NCI-H2227 treated with DMSO at 0.1 percent for 48 hours (cell line): ENCODE measurements at places on chromosomes 16 and 17.

GRCh38 chr17:67362173-67362572 lies 4.2 kb downstream of the PSMD12 start:
- no peak for DNase-seq

DNA sequence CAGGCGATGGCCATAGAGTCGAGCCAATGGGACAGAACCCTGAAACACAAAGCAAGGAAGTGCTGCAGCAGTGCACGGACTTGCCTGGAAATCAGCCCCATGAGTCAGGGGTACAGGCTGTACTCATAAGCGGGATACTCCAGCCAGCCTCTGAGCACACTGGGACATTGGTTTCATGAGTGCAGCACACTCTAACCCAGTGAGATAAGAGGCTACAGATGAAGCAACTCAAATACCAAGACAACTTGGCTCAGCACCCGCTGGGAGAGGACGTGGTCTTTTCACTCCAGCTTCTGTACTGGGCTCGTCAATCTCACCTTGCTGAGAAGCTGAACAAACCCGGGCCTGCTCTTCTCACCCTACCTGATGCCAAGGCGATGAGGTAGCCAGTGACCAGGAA lies 98.2 kb downstream of the AXIN2 start:
- DNase-seq, result no peak

- no peak for DNase-seq
Observed at GRCh38 chr17:48240122-48240521, 132.6 kb downstream of the SNX11 start.

DNA sequence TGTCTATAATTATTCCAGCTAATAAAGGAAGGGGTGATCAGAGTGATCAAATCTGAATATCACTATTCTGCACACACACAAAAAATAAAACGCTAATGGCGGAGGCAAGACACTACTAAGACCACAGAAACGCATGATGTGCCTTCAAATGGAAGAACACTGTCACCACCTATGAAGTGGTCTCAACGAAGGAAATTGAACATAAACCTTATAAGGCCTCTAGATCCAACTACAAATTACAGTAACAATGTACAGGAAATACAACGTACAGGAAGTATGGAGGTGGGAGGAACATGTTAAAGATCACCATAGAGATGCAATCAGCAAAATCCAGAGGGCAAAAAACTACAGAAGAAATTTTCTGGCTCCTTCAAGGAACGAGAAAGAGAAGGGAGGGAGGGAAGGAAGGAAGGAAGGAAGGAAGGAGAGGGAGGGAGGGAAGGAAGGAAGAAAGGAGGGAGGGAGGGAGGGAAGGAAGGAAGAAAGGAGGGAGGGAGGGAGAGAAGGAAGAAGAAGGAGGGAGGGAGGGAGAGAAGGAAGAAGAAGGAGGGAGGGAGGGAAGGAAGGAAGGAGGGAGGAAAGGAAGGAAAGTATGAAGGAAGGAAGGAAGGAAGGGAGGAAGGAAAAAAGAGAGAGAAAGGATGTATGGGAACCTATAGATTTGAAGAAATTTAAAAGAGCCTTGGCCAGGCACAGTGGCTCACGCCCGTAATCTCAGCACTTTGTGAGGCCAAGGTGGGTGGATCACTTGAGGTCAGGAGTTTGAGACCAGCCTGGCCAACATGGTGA lies 3.1 kb upstream of the SGCA start:
- no peak for DNase-seq

- no peak for DNase-seq
Observed at GRCh38 chr17:75587675-75588595, at the start of gene MYO15B. MYO15B (plus strand) TSS chr17:75587800; CDS start chr17:75588058, 258 bp downstream.

DNA sequence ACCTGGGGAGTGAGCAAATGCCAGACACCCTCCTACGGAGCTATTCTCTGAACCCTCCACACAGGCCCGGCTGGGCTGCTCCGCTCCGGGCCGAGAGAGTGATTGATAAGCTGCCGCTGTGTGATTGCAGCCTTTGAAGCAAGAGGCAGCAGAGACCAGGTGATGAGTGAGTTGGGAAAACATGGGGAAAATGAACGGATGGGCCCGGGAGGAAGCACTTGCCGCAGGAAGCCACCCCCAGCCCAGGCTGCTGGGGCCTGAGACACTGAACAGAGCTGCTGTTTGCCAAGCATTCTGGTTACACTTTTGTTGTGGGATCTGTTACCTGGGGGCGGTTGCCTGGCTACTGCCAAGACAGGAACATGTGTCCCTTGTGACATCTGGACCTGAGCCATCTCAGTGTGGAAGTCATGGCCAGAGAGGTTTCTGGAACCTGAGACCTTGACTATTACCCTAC lies 46.4 kb upstream of the KLHDC4 start:
- no peak for DNase-seq

DNA sequence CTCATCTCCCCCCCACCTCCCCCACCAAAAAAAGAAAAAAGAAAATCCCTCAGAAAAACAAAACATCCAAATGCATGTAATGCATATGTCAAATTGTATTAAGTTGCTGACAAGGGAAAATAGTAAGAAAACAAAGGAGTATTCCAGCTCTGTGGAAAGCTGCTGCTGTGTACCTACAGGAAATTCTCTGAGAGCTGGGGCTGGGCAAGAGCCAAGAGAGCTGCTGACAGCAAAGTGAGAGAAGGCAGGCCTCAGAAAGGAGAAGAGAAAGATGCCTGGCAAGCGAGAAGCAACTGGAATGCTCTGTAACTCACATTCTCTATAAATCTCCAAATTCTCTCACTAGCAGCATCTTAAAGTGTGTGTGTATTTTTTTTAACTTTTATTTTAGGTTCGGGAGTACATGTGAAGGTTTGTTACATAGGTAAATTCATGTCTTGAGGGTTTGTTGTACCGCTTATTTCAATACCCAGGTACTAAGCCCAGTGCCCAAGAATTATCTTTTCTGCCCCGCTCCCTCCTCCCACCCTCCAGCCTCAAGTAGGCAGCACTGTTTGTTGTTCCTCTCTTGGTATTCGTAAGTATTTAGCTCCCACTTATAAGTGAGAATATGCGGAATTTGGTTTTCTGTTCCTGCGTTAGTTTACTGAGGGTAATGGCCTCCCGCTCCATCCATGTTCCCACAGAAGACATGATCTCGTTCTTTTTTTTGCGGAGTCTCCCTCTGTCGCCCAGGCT lies 24.4 kb downstream of the CNTROB start:
- DNase-seq, result no peak

DNA sequence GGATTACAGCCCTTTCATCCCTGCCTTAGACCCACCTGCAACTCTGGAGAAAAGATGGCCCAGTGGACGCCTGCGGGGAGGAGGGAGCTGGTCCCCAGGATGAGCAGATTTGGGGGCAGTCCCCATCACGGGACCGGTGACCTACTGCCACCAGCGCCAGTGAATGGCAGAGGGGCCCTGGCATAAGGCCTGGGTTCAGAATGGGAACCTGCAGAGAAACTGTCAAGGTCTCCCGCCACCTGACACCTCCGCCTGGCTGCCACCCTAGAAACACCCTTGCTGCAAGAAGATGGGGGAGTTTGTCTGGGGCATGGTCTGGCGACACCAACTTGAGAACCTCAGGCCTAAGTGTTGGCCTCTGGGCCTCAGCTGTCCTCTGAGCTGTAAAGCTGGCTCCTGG lies 335.7 kb downstream of the SEC14L1 start:
- no peak for DNase-seq

DNA sequence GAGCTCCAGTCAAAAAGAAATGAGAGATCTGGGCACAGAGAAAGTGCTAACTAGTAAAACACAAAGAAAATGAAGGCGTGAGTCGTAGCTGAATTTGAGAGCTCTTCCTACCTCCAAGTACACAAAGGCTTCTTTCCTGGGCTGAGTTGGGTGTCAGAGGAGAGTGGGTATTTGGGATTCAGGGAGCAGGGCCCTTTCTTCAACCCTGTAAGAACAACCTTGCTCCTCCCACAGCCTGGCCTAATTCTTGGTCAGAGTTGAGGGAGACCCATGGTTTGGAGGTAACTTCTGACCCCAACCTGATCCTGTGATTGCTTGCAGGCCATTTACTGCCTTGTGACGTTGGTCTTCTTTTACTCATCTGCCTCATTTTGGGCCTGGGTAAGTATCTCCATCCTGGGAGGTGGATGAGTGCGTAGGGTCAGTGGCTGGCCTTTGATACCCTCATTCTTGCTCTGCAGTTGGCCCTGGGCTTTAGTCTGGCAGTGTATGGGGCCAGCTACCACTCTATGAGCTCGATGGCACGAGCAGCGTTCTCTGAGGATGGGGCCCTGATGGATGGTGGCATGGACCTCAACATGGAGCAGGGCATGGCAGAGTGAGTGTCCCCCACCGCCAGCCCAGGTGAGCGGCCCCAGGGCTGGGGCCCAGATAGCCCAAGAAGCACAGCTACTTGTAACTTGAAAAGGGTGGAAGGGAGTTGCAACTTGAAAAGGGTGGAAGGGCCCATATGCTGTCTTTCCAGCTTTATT lies 1.3 kb downstream of the TMEM208 start:
- DNase-seq, result no peak

DNA sequence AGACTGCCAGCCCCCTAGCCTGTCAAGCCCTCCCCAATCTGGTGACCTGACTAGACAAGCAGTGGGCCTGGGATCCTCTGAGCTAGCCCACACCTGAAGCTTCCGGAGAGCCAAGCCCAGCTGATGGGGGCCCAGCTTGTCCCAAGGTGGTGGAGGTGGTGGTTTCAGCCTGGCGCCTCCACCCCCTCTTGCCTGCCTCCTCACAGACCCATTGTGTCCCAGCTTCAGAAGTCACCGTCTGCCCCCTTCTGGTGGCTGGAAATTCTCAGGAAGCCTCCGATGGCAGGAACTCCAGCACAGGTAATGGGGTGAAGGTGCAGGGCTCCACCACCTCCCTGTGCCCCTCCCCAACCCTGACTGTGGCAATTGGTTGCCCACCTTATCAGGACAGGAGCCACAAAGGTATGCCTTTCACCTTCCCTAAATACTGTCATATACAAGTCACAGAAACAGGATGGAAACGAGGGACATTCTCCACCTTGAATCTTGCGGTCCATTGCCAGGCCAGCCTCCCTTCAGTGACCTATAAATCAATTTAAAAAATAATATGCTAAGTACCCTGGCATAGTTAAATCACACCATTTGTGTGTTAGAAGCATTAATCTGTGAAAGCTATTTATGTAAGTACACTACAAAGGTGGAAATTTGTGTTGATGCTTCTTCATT lies 66.0 kb upstream of the ZNF423 start:
- peak; percentile 35 for DNase-seq

DNA sequence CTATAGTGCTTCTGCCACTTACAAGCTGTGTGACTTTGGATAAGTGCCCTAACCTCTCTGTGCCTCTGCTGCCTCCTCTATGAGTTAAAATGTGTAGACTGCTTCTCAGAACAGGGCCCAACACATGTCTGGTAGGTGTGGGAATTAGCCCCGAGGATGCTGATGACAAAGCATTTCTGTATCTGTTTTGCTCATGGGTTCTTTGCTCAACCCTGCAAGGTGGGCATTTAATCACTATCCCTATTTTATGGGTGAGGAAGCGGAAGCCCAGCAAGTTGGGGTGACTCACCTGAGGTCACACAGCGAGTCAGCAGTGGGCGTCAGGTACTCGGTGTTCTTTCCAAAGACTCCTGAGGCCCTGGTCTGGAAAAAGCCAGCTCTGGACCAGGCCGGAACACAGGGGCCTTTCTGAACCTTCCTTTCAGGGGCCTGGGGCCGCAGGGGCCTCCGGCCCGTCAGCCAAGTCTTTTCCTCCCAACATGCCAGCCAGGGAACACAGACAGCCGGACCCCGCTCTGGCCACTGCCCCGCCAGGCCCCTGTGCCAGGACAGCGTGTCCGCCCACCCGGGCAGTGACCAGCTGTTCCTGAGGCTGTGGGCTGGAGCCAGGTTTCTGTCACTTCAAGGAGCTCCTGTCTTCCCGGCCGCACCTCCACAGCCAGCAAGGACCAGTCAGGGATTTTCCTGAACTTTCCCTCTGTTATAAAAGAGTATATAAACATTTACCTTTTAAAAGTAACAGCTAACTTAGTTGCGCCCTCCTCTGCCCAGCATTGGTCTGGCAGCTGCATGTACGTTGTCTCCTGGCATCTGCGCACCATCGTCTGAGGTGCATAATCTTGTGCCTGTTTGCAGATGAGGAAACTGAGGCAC lies 62.5 kb downstream of the SREBF1 start:
- no peak for DNase-seq

DNA sequence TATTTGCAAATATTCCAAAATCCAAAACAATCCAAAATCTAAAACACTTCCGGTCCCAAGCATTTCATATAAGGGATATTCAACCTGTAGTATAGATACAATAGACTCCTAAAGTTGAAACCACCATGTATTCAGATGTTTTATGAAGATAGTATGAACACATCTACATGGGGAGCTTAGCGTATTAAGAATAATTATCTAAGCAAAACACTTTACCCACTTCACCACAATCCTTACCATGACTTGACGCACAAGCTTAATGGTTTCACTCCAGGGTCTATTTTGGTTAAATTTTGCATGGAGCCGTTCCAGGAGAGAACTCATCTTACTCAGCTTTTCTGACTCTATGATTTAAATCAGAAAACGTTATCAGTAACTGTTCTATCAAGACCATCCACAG lies 3.5 kb downstream of the MED1 start:
- DNase-seq, result no peak

GRCh38 chr17:38601539-38602351 lies 4.0 kb downstream of the SRCIN1 start:
- DNase-seq, result peak; percentile 92

- no peak for DNase-seq
Observed at GRCh38 chr17:59671386-59671785, 35.8 kb downstream of the PTRH2 start.

GRCh38 chr17:7348478-7349242 lies 3.3 kb upstream of the KCTD11 start:
- no peak for DNase-seq

DNA sequence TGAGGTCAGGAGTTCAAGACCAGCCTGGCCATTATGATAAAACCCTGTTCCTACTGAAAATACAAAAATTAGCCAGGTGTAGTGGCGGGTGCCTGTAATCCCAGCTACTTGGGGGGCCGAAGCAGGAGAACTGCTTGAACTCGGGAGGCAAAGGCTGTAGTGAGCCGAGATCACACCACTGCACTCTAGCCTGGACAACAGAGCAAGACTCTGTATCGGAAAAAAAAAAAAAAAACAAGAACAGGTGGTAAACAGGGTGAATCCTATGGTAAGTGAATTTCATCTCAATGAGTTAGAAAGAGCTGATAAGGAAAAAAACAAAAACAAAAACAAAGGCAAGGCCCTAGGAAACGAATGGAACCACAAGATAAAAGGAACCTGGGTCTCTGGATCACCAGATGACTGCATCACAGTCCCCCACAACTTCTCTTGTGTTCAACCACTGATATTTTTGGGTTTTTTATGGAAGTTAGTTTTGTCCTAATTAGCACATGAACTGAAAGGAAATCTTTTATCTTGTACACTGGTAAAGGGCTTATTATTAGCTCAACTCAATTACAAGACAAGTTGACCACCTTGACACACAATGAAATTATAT lies 21.0 kb downstream of the GLG1 start:
- DNase-seq, result no peak

DNA sequence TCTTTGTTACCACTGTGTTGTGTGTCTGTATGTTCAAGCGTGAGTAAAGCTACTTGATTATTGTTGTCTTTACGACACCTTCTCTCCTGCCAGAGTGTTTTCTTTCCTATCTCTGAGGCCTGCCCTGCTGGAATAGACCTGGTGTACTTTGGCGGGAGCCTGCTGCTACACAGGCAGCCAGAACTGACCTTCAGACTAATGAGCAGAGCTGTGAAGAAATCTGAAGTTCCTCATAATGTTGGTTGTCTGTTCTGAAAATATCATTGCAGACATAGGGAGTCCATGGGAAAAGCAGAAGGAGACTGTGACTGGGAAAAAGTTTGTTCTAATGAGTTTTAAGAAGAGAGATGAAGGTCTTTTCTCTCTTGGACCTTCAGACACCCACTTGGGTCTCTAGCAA lies 9.8 kb downstream of the RHOT1 start:
- DNase-seq, result no peak
